ENCODE measurements at places on chromosomes 4 and X.

DNA sequence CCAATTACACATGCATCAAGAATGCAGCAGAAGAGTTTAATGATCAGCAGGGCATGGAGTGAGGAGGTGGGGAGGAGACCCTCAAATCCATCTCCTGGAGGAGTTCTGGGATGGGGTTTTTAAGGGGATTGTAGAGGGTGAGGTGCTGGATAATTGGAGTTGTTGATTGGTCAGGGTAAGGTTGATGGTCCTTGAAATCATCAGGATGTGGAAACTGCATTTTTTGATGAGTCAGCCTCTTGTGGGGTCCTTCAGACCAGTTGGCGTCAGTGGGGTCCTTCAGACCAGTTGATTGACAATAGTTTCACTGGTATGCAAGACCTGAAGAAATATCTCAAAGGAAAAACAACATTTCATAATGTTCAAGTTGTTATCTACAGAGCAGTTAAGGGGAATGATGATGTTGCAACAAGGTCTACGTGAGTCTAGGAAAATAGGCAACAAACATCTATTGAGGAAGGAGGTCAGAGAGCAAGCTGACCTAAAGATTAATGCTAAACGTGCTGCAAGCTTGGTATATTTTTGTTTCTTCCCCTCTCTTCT lies 88.3 kb downstream of the NRK start:
- no peak for DNase-seq

GRCh38 chr4:41214136-41214824 lies at the start of gene APBB2:
APBB2 (minus strand) TSS chr4:41214542; CDS start chr4:41033254, 181,288 bp downstream.
- peak; percentile 24 for DNase-seq

- DNase-seq = no peak
Observed at GRCh38 chr4:139219450-139220055, 42.5 kb upstream of the ELF2 start.

DNA sequence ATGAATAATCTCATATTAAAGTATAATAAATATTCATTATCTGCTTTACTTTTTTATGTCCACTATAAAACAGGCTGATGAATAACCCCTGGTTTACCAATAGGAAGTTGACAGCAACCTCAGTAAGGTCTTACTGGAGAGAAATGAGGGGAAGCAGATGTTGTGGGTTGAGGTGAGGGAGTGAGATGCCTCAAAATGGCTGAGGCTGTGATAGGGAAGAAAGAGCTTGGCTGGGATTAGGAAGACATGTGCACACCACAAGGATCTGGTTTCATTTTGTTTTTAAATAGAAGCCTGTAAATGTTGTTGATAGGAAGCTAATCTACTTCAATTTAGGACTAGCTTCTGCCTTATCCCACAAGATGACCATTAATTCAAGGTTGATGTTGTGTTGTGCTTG lies 14.4 kb upstream of the CYBB start:
- DNase-seq = no peak

- no peak for DNase-seq
Observed at GRCh38 chrX:14927401-14927800, 54.2 kb downstream of the MOSPD2 start.

GRCh38 chrX:103309860-103310554 lies 783 bp downstream of the BEX2 start:
- no peak for DNase-seq

DNA sequence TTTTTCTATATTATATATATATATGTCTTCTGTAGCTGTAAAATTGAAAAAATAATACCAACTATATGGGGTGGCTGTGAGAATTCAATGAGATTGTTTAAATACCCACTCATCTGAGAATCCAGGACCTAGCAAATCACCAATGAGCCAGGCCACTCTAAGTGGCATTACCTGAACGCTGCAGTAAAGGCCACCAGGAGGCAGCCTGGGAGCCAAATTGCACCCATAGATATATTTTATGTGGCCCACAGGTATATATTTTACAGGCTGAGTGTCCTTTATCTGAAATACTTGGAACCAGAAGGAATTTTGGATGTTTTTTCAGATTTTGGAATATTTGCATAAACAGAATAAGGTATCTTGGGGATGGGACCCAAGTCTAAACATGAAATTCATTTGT lies 58.2 kb upstream of the C4orf50 start:
- DNase-seq = no peak
